Forelimb muscle (tissue), 1 donor: ENCODE measurements at places on chromosomes 4 and X. TPM values are rescaled to one million over a fixed set of nuclear protein-coding genes. Genes with fewer than 3 reads are reported as not detected.

GRCh38 chrX:56733459-56734046, 4.5 kb downstream of the NBDY start:
- DNase-seq: no peak

DNA sequence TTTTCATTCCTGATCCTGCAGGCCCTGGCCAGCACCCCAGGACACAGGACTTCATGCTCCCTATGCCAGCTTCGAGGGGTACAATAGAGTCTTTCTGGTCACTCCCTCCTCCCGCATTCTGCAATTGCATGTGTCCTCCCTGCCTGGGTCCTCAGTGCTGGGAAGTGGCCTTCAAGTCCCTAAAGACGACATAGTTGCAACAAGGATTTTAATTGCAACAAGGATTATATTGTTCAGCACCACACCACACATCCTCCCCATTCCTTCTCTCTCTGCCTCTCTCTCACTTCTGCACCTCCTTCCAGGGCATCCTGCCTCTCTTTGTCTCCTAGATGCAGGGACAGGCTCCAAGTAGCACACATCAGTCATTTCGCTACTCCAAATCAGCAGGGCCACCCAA, 25.5 kb downstream of the SCD5 start:
- no peak for DNase-seq

DNA sequence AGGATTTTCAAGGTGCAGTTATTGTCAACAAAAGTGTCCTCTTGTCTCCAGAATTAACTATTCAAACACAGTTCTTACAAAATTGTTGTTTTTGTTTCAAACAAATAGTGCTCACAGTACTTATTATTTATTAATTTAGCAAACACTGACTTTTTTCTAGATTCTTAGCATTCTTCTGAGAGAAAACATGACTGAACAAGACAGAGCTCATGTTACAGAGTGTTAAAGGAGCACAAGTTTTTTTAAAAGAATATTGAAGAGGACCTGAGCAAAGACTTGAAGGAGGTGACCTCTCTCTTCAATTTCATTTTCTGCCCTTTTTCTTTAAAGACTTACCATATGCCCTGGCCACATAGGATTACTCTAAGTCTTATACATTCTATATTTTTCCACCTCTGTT, 2220.3 kb upstream of the AGA start:
- DNase-seq: no peak

DNA sequence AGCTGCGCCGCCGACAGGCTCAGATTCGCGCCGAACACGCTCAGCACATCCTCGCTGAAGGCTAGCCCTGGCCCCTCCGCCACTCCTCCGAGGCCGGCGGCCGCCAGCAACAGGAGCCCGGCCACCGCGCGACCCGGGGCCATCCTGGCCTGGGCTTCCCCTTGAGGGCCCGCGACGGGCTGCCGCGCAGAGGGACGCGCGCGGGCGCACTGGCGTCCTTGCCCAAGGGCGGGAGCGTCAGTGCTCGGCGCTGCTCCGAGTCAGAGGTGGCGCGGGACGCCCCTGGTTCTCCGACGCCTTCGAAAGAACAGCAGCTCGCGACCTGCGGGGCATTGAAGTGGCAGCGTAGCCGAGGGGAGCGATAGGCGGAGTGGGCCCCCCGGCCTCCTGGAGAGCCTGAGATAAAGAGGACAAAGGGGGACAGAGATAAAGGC, 745 bp downstream of the SLC39A8 start:
- DNase-seq: no peak

GRCh38 chr4:13704035-13704434, 76.5 kb upstream of the BOD1L1 start:
- no peak for DNase-seq

NAP1L5 gene
- polyA plus RNA-seq: 6.6 TPM

TSPAN6 gene
- polyA plus RNA-seq: 23.1 TPM

PTPN13 gene
- 3.6 TPM for polyA plus RNA-seq

DNA sequence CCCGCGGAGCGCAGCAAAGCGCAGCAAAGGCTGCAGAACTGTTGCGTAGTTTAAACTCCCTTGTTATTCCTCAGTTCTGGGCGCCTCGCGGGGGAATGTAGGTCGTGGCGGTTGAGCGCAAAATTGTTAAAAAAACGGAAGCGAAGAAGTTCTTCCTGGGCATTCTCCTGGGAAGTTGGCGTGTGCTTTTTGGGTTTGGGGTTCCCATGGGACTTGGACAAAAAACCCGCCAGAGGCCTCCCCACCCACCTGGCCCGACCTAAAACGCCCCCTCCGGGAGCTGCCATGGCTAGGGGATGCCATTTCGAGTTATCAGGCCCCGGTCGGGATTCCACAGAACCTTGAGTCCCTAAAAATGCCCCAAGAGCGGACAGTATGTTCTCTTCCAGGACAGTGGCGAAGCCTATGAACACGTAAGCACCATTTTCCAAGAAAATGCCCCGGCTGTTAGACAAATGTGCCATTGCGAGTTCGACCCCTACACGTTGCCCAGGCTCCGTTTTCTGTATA, 8.9 kb downstream of the ZIC3 start:
- DNase-seq: no peak

DNA sequence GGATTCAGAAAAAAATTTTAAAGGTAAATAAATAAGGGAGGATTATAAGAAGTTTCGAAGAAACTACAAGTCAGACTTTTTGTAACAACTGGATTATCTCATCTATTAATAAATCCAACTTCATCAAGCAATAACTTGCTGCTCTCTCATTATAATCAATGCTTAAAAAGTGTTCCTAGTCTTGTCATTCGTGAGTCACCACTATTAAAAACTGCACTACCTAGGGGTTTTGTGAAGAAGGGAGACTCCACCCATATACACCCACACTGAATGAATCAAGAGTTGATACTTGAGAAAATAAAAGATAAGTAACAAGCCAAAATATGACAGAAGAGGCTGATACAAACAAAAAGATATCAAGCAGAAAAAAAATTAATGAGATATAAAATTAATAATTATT, 360.5 kb downstream of the ZNF674 start:
- no peak for DNase-seq

DNA sequence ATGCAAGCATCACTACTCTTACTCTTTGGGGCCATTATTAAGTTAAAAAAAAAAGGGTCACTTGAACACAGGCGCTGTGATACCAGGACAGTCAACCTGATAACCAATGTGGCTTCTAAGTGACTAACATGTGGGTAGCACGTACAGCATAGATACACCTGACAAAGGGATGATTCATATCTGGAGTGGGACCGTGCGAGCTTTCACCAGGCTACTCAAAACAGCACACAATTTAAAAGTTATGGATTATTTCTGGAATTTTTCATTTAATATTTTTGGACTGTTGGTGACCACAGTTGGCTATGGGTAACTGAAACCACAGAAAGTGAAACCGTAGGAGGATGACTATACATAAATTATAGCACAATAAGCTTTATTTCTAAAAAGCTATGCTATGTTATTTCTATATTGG, 113.8 kb upstream of the STIM2 start:
- no peak for DNase-seq

TRPC3 gene
- 0.62 TPM for polyA plus RNA-seq

NPY2R gene
- 0.08 TPM for polyA plus RNA-seq

DNA sequence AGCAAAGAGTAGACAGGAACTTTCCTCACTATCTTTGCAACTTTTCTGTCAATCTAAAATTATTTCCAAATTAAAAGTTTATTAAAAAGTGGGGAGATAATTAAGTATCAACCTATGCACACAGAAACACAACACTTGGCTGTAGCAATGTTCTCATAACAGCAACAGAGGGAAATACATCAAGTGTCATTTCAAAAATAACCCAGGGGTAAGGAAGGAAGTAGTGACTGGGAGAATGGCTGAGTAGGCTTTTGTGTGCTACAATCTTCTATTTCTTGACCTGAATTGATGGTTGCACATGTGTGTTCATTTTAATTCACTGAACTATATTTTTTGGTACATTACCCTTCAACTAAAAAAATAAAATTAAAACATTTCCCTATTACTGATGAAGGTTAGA, 67.5 kb downstream of the ABCG2 start:
- no peak for DNase-seq

GNRHR gene
- 0.52 TPM for polyA plus RNA-seq

ODAM gene
- not detected for polyA plus RNA-seq

TKTL1 gene
- polyA plus RNA-seq: 0.22 TPM

AMOT gene
- polyA plus RNA-seq: 22.1 TPM

- no peak for DNase-seq
Observed at GRCh38 chr4:173506597-173507211, 23.3 kb downstream of the HAND2 start.

DNA sequence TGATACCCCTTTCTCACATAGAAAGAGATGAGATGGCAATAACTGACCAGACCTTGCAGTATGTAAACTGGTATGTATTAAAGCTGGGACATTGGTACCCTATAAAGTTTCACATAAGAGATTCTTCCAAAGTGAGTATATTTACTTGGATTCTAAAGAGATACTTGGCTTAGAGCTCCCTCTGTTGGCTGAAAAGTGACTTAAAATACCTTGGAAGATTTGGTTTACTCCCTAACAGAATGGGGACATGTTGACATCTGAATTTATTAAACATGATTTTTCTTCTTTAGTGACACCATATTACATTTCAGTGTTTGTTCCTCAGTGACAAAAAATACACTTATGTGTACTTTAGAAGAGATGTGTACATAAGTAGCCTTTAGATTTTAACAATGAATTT, 47.9 kb upstream of the RGN start:
- peak; percentile 26 for DNase-seq

RASGEF1B gene
- polyA plus RNA-seq: 4.8 TPM

GRCh38 chr4:76526585-76526990, 91.6 kb downstream of the SHROOM3 start:
- no peak for DNase-seq

DNA sequence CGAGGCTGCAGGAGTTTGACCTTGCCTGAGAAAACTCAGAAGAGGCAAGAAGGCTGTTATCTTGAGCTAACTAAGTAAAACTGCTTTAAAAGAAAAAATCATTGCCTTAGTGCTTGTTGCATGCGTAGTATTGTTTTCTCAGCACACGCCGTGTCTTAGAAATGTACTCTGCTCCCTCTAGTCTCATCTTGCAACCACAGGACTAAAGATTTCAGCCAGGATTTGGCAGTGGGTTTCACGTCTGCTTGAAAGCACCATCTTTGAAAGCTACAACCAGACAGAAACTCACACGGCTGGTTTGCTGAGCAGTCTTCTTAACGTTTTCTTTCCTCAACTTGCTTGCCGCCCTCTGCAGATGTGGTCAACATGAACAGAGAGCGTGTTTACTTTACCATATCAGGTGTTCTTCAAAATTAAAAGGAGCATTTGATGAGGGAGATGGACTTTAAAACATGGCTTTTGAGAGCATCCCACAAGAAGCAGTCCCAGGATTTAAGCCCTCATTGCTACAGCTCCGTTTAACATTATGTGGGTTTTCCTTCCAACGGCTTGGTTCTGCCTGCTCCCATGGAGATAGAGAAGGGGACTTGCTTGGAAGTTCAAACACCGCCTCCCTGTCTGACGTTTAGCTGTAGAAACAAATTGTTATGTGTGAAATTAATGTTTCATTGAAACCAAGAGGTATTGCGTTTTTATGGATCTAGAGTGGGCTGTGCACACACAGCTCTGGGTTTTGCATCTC, 3.4 kb downstream of the SORCS2 start:
- no peak for DNase-seq

DNA sequence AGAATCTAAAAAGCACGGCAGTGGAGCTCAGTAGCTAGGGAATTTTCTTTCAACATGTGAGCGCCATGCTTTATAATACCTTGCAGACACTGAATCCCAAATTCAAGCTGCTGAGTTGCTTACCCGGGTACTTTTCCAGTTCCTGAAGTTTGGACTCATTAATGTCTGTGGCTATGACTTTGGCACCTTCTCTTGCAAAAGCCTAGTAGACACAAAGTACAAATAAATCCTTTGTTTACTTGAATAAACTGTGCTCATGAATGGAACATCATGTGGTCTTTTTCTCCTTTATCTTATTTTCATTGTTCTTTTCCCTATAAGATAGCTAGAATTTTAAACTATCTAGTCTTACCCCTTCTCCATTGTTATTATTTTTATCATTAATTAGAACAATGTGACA, 4.6 kb downstream of the BDH2 start:
- no peak for DNase-seq

- no peak for DNase-seq
Observed at GRCh38 chrX:132173647-132174046, 45.6 kb downstream of the RAP2C start.

FRAS1 gene
- polyA plus RNA-seq: 5.0 TPM

GAB3 gene
- polyA plus RNA-seq: 4.7 TPM

- DNase-seq: no peak
Observed at GRCh38 chrX:25003066-25003849, 12.5 kb downstream of the ARX start.

DNA sequence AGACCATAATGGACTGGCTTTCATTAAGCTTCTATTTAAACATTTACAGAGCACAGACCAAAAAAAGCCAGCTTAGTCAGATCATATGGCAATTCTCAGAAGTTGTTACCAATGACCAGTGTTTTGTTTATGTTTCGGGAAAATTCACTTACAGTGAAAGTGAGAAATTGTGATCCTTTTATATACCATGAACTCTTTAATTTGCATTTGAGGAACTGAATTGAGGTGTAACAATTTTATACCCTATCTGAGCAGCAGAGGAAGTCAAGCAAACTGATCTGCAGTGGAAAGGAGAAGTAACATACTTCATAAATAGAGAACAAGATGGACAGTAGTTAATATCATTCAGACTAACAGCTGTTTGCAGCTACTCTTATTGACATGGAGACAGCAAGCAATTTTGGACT, 97.1 kb downstream of the TMA16 start:
- DNase-seq: no peak

DNA sequence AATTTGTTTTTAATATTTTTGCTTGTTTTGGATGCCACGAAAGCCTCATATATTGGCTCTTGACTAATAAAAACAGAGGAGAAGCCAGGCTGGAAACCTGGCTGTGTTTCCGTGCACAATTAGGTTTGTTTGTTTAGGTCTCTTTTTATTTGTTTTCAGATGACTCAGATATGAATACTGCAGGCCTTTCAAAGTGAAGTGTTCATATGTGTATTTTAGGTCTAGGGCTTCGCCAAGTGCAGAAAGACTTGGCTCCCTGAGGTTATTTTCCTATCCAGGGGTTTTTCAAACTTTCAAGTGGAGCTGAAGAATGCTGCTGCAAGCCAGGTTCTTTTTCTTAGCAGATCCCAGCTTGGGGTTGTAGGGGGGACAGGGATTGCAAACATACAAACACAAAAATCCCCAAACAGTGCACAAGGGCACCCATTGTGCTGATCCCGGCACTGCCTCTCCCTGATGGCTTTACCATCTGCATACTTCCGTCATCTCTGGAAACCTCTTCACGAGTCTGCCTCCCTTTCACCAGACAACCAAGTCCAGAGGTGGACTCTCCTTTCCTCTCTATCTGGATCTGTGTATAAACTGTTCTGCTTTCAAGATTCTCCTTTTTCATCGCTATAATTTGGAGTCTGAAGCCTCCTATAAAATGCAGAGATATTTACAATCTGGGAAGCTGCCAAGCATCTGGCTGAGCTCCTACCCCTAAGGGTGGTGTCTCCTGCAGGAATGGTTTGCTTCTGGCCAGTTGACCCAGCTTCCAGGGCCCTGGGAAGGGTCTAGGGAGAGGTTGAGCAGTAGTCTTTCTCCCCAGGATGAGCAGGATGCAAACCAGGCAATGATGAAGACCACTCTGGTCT, 108.6 kb downstream of the SMIM20 start:
- DNase-seq: peak; percentile 77
